ENCODE measurements at places on chromosomes 4 and X.

- DNase-seq, result no peak
Observed at GRCh38 chr4:90815569-90815968, 688.4 kb downstream of the CCSER1 start.

GRCh38 chrX:65528293-65528692 is 6.3 kb downstream of the LAS1L start:
- no peak for DNase-seq

- DNase-seq, result no peak
Observed at GRCh38 chrX:41721590-41721989, 2.4 kb upstream of the GPR82 start.

GRCh38 chr4:126647756-126648397 is 984.9 kb upstream of the INTU start:
- no peak for DNase-seq

GRCh38 chr4:170497689-170498088 is 407.9 kb upstream of the AADAT start:
- DNase-seq, result no peak

Measured in DND-41 (cell line).